GM03348 (cell line): ENCODE measurements at places on chromosomes 2 and 18.

- DNase-seq, result peak; percentile 82
Observed at GRCh38 chr2:36780231-36780839, 83.8 kb downstream of the VIT start.

DNA sequence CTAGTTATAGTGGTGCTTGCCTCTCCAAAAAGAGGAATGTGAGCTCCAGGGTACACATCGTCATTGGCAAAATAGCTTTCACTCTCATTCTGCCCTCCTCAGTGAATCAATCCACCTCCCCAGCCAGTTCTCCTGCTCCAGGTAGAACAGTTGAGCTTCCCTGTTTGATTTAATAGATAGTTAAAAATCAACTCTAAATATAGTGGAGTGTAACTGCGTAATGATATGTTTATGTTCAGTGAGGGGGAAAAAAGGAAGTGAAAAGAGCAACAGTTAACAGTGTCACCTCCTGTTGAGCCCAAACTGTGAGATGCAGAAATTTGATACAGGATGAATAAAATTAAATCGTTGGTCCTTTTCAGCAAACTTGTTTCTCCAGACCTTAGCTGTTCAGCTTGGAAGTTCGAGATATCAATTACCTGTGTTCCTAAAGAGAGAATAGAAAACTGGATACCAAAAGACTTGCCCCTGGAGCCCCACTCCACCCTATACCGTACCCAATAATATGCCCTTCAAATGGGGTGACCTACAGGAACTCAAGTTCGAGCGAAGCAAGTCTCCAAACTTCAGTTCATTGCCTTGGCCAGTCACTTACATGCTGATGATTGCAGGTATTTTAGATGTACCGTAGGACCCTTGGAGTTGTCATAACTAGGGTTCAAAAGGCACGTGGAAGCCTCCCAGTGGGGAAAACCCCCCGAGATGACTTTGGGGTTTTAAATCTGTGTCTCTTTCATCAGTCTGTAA lies 708.4 kb downstream of the RNF144A start:
- no peak for DNase-seq

DNA sequence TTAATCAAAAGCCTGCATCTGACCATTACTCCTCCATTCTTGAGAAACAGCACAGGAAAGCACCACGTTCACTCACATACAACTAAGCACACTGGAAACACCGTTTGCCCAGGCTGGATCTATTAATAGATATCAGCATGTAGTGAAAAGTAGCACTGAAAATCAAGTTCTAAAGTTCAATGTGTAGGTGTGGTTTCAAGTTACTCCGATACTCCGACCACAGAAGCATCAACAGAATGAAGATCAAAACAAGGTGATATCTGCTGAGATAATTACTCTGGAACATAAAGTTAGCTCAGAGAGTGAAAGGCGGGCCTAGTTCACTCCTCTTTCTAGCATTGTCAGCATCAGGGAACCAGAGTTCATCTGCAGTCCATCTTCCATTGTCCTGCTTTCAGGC lies 1367.4 kb upstream of the ACVR2A start:
- DNase-seq, result no peak

DNA sequence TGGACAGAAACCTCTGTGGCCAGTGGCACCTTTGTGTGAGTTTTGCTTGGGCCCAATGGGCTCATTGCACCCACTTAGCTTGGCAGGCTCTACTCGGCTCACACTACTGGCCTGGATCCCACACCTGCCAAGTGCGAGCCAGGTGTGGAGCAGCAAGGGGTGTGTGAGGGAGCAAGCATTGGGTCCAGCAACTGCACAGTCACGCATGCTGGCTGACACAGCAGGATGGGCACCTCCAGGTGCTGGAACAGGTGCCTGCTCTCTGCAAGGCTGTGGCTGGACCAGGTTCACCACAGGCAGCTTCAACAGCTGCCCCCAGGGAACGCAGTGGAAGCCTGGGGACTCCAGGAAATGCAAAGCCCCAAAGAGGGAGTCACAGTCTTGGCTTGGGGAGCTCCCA lies 94.2 kb downstream of the DOK6 start:
- DNase-seq, result no peak

GRCh38 chr2:170369894-170370293 lies 191.9 kb downstream of the MYO3B start:
- DNase-seq, result peak; percentile 28

GRCh38 chr18:49481317-49481716 lies 5.7 kb downstream of the C18orf32 start:
- DNase-seq, result no peak

DNA sequence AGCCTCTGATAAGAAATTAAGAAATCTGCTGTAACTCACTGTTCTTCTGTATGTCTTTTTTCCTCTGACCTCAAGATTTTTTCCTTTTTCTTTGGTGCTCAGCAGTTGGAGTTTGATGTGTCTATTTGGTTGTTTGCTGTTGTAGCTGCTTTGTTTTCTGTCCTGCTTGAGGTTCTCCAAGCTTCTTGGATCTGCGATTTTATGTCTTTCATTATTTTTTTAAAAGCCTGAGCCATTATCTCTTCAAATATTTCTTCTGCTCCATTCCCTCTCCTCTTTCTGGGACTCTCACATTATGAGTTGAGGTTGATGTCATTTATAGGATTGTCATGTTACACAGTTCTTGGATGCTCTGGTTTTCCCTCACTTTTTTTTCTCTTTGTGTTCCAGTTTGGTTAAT lies 47.7 kb downstream of the RAMP1 start:
- no peak for DNase-seq

DNA sequence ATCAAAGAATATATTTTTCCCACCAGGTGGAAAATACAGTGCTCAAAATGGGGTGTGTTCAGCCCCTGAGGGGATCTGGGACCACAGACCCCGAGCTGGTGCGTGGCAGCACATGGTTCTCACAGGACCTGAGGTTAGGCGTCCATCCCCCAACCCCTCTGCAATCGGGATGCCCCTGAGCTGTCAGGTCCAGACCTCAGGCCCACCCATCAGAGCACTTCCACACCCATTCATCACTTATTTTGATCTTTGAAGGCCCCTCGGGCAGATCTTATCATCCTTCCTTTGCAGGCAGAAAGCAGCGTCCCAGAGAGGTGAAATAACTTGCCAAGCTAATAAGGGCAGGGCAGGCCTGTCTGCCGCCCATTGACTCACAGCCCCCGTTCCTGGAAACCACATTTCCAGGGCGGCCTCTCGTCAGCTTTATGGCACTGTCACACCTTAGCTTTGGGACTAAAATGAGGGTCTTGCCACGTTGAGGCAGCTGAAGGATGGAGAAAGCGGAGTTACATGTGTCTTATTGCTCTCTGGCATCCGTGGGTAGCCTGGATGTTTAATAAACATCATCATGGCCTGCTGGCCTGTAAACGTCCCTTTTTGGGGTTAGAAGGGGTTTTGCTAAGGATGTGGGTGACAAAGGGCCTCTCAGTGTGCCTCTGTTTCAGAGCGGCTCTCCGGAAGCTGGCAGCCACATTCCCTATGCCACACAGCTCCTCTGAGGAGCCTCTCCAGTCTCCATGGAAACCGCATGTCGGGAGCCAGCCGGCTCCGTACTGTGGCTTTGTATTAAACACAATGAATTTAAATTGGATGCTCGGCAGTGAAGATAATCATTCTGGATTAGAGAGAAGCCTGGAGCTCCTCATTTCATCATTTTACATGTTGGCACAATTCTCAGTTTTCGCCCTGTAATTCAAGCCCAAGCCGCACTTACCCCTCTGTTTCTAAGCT lies 58.3 kb upstream of the MAPRE3 start:
- no peak for DNase-seq

DNA sequence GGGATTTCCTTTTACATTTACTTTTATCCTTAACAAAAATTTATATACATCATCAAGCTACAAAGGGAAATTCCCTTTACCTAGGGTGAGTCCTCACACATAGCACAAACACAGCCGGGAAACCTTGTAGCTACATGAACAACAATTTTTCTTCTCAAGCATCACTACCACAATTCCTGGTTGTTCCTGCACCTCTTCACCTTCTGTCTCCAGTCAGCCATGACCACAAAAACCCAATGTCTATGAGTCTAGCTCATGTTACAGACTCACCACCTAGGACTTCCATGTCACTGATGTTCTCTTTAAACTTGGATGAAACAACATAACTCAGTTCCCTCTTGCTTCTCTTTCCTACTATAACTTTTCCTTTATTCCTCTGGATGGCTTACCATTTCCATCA lies 460.4 kb downstream of the MBD2 start:
- no peak for DNase-seq

GRCh38 chr2:101630224-101630949 lies 67.1 kb upstream of the MAP4K4 start:
- no peak for DNase-seq

GRCh38 chr18:64850791-64851190 lies 701.9 kb upstream of the LINC00305 start:
- no peak for DNase-seq

GRCh38 chr2:127721978-127722355 lies 20.7 kb downstream of the SFT2D3 start:
- no peak for DNase-seq

- peak; percentile 41 for DNase-seq
Observed at GRCh38 chr2:67215214-67216055, 181.7 kb upstream of the ETAA1 start.

- DNase-seq, result peak; percentile 69
Observed at GRCh38 chr2:20650393-20650876, 463 bp downstream of the HS1BP3 start.

DNA sequence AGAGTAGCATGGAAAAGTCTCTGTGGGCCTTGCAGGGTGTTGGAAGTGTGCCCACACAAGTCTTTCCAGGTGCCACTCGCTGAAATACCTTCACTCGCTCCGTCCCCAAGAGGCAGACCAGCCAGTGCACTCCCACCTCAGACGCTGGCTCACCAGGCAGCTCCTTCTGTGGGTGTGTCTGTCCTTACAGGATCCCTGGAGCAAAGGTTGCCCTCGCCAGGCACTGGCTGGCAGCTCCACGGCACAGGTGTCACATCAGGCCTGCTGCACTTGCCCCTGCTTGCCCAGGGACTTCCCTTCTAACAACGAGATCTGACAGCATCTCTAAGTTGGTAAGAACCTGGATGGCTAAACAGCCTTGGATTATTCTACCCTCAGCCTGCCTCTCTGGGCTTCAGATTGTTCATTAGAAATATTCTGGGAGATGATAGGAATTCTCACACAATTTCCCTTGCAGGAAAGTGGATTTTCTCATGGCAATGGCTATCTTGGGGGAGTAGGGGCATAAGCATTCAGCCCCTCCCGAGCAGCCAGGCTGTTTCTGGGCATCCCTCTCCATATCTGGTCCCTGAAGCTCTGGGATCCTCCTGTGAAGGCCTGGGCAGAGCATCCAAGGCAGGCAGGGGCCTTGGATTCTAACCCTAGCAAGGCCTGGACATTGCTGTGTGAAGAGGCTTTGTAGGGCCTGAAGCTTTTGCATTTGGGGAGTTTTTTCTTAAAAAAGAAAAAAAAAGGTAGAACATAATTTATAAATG lies 262.1 kb downstream of the MYCN start:
- DNase-seq, result no peak

DNA sequence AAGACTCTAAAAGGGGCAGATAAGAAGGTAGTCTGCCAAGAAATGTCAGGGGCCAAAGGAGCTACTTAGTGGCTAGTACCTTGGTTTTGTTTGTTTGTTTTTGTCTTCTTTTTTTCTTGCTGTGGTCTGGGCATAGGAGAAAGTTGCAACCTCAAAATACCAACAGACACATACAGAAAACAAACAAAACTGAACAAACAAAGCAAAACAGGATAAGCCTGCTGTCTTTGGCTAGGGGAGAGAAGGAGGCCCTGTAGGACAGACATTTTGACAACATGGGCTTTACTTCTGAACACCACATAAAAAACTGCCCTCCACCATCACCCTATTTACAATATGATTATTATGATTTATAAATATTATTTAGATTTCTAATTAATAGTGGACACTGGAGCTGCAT lies 460.8 kb downstream of the PTH2R start:
- DNase-seq, result no peak

DNA sequence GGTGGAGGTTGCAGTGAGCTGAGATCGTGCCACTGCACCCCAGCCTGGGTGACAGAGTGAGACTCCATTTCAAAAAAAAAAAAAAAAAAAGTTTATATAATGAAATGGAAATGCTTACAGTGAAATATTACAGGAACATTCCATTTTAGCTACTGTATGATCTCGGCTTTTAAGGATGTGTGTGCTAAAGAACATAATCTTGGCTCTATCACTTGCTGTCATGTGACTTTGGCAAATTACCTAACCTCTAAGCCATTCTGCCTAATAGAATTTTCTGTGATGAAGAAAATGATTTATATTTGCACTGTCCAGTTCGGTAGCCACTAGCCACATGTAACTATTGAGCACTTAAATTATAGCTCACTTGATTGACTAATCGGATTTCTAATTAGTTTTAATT lies 36.3 kb downstream of the SMAD4 start:
- DNase-seq, result peak; percentile 12

DNA sequence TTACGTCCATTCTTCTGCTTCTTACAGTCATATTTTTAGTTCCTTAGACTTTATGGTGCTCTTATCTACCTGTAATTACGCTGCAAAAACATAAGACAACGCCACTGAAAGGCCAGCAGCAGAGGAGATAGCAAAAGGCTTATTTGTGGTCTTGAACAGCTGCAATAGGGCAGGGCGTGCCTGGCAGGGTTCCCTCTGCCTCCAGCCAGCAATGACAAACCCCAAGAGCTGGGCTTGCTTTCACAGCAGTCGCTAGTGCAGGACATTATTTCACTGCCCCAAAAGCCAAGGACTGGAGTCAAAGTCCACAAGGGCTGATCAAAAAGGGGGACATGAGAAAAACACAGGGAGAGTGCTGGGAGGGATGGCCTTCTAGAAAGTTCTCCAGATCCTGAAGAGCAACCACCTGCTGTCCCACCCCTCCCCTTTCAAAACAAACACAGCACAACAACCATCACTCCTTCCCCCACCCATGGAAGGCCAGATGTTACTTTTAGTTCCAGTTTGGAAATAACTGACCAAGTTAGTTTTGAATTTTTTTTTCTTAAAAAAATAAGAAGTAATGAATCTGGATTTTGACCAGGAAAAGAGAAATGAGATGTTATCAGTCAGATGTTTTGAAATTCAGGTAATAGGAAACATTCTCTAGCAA lies 127.8 kb downstream of the RBMS1 start:
- peak; percentile 36 for DNase-seq

GRCh38 chr2:237279012-237279768 lies 134.8 kb downstream of the COL6A3 start:
- DNase-seq, result no peak

- no peak for DNase-seq
Observed at GRCh38 chr2:109429567-109430328, 184.0 kb downstream of the SEPTIN10 start.

DNA sequence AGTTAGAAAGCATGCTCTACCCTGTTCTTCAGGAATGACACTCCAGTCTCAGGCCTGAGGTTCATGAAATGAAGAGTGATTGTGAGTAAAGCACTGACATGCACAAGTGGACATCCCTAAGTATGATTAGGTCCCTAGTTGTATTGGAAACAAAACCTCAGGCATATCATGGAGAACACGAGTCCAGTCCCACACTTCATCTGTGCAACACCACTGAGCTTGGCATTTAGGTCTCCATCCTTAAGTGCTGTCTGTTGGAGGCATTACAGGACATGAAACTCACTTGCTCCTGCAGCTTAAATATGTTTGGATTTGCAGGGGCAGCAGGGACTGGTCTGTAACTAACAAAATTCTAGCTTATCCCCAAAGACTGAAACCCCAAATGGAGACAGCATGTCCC lies 250.3 kb upstream of the KLHL29 start:
- DNase-seq, result no peak

GRCh38 chr2:151770995-151771394 lies 36.7 kb upstream of the NEB start:
- no peak for DNase-seq

- DNase-seq, result peak; percentile 11
Observed at GRCh38 chr2:33645861-33646260, 46.8 kb upstream of the FAM98A start.

GRCh38 chr2:200308546-200309295 lies 2.2 kb downstream of the SPATS2L start:
- DNase-seq, result peak; percentile 22
